Hematopoietic multipotent progenitor cell treated with erythropoietin and hydrocortisone succinate and interleukin-3 and kit ligand, for 4 days (in vitro differentiated cells): ENCODE measurements at places on chromosomes 16 and 17.

DNA sequence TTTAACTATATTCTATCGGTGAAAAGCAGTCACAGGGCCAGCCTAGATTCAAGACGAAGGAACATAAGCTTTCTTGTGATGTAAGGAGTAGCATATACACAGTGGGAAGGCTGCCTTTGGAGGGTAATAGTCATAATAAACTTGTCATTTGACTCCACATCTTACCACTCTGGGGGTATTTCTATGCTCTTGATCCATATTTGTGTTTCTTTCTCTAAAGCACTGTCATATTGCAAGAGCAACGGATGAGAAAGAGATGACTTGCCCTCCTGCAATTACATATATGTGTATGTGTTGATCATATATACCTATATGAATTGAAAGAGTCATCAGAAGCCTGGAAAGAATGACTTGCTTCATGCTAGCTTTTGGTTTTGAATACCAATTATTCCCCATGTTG is 225.4 kb upstream of the HS3ST3A1 start:
- DNase-seq = no peak

- peak; percentile 19 for DNase-seq
These were observed 34.0 kb downstream of the RAB11FIP4 start for GRCh38 chr17:31425282-31426040.

DNA sequence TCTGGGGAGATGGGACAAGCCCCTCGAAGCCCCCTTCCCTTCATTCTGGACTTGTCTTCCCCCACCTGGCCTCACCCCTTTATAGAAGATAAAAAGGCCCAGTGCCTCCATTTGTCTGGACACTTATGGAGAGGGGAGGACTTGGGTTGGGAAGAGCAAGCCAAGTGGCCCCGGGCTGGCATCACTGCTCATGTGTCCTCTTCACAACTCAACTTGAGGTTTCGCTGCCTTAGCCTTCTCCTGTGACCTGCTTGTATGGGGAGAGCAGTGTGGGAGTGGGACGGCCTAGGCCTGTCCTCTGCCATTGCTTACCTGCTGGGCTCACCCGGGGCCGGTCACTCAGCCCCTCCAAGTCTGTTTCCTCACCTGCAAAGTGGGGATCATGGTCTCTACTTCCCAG is 1.4 kb downstream of the PAQR4 start:
- DNase-seq = no peak

DNA sequence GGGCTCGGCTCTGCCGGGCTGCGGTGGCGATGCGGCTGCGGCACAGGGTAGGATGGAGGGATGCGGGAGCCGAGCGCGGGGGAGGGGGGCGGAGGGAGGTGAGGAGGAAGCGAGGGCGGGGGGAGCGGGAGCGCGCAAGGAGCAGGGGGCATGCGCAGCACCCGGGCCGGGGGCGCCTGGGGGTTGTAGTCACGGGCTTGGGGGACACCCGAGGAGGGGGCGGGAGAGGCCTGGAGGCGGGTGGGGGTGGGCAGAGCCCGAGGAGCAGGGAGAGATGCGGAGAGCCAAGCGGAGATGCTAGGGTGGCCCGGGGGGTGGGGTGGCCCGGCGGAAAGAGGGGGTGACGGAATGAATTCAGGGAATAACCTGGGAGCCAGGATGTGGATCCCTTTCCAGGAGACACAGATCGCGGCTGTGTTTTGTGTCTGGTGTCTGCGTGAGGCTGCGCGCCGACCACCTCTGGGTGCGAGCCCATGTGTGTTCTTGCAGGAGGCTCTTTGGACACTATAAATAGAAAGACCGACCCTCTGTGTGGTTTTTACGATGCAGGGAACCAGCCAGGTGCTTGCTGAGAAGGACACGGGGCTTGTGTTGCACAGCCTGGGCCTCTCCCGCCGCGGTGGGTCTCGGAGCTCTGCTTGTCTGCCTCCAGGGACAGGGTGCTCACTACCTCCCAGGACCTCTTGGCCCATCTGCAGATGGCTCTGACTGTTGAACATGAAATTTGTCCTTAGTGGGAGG is at the start of gene STX1B:
STX1B (minus strand) TSS at position 54 of the 741 bp plus-strand sequence. CDS start 242 bp downstream, outside the sequence.
- peak; percentile 37 for DNase-seq

- DNase-seq = peak; percentile 2
These were observed 575.8 kb downstream of the TOX3 start for GRCh38 chr16:51971184-51971583.

GRCh38 chr17:7056386-7056785 is 12.5 kb upstream of the SLC16A11 start:
- no peak for DNase-seq
